B cell (primary cell): ENCODE measurements at places on chromosomes 7 and 10.

GRCh38 chr7:138001529-138002095 is at the start of gene CREB3L2:
Gene CREB3L2, minus strand, starts transcription at chr7:138002086. Its CDS starts 381 bp downstream, at chr7:138001705.
- DNase-seq = no peak

DNA sequence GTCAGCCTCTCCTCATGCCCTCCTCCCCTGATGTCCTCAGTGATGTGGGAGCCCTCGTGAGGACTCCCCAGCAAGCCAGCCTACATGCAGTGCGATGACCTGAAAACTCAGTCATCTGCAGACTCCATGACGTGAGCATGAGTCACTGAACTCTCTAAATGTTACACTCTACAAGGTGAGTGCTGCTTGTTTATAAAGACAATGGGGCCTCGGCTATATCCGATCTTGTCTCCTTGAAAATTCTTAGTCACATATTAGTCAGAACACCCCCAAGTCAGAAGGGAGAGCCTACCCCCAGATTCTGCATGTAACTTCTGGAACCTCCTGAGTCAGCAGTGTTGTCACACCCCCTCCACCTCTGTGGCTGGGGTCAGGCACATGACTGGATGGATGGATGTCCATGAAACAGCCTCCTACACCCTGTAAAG is 673.8 kb downstream of the INHBA start:
- DNase-seq = no peak

DNA sequence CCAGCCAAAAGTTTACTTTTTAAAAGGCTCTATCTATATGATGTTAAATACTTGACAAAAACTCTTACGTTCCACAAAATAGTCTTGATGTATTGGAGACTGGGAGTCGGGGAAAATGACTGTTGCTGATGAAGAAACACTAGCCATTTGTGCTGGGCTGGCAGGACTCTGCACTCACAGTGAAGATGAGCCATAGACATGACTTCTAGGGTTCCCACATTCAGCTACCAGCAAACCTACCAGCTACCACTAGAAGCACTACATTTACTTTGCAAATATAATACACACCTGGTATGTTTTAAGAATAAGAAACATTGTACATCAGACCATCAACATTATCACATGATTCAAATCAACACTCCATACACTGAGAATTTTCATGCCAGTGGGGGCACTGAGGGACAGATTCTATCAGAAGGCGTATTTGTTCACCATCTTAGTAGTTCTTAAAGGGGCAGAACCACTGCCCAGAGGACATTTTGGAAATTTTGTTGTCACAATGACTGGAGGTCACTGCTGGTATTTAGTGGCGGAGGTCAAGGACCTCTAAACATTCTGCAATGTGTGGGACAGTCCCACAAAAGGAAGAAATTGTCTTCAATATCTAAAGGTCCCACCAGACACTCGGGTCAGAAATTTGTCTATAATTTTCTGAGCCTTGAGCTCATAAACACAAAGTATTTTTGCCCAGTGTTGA is 52.3 kb downstream of the PARD3 start:
- DNase-seq = no peak

- peak; percentile 50 for DNase-seq
Measured at GRCh38 chr10:13351340-13351915, 3.3 kb upstream of the SEPHS1 start.

GRCh38 chr7:155787171-155787851 is 25.0 kb downstream of the SHH start:
- no peak for DNase-seq

DNA sequence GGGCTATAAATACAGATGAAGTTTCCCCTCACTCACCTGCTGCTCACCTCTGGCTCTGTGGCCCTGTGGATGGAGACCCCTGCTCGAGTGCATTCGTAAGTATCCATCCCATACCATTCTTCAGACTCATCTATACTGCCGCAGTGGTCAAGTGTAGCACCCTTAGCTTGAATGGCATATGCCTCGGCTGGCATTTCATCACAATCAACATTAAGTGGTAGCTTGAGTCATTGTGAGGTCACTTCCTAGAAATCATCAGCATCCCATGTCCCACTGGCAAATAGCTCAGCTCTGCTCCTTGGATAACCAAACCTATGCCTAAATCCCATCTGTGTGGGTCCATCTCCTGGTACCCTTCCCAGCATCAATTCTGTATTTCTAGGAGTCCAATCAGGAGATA is 38.2 kb downstream of the MDH2 start:
- no peak for DNase-seq

GRCh38 chr7:17275749-17276671 is 22.4 kb upstream of the AHR start:
- DNase-seq = no peak

DNA sequence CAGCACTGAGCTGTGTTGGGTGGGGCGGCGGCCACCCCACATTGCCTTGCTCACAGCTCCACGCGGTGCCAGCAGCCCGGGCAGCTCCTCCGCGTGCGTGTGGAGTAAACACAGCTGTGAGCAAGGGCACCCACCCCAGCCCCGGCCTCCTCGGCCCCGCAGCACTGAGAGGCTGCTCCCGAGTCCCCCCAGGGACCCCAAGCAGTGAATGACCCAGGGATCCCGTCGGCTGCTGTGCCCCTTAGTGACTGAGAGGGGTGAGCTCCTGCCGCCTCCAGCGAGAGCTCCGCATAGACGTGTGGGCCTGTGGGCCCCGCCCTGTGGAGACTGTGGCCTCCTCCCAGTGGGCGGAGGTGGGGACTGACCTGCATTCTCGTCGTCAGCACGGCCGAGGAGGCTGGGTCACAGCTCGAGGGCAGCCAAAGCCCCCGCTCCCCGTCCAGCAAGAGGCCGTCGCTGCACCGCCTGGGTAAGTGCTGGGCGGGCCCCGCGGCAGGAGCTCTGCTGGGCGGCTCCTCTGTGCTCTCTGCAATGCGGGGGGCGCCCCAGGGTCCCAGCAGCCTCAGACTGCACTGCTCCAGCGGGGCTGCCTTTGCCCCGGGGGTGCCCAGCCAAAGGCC is 29.9 kb upstream of the UTF1 start:
- no peak for DNase-seq

GRCh38 chr10:72081210-72081609 is 7.1 kb downstream of the SPOCK2 start:
- DNase-seq = no peak

- DNase-seq = peak; percentile 22
Measured at GRCh38 chr10:1715821-1716220, 21.5 kb downstream of the ADARB2 start.

DNA sequence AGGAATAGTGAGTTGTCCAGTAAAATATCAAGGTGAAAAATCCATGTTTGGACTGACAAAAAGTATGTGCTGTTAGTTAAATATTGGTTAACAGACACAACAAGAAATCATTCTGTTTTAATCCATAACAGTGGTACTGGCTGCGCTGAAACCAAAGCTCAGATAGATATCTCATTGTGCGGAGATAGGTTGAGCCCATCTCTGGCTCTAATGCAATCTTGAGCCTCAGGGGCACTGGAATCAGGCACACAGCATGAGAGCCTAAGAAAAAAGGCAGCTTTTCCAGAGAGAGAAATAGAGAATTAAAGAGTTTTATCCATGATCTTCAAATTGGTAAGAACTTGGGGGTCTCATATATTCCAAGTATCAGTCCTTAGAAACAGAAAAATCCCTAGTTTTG is 373.7 kb downstream of the HPSE2 start:
- DNase-seq = no peak

DNA sequence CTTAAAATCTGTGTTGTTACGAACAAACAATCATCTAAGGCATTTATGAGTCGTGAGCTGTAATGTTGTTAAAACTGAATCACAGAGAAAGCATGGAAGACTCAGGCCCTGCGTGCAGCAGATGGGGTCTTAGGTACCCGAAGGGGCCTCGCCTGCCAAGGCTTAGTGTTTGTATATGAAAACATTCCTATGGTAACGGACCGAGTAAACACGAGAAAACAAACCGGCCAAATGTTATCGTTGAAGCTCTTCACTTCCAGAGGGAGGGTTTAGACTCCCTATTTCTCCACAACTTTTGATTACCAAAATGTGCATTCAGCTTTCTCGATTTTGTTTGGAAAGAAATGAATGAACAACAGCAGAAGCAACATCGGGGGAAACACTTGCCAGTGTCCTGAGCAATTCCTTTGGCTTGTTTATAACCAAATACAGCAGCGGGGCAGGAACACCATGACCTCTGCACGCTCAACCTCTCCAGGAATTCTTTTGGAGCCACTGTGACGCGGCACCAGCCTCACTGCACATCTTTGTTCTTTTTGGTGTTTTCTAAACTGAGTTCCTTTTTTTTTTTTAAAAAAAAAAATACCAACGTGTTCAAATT is 121.6 kb upstream of the KLF6 start:
- no peak for DNase-seq

GRCh38 chr7:151366880-151367222 is 25.2 kb downstream of the NUB1 start:
- no peak for DNase-seq

GRCh38 chr10:27998954-27999275 is at the start of gene ODAD2:
Gene ODAD2, minus strand, starts transcription at chr10:27999079. Its CDS starts 3,937 bp downstream, at chr10:27995142.
- DNase-seq = no peak

DNA sequence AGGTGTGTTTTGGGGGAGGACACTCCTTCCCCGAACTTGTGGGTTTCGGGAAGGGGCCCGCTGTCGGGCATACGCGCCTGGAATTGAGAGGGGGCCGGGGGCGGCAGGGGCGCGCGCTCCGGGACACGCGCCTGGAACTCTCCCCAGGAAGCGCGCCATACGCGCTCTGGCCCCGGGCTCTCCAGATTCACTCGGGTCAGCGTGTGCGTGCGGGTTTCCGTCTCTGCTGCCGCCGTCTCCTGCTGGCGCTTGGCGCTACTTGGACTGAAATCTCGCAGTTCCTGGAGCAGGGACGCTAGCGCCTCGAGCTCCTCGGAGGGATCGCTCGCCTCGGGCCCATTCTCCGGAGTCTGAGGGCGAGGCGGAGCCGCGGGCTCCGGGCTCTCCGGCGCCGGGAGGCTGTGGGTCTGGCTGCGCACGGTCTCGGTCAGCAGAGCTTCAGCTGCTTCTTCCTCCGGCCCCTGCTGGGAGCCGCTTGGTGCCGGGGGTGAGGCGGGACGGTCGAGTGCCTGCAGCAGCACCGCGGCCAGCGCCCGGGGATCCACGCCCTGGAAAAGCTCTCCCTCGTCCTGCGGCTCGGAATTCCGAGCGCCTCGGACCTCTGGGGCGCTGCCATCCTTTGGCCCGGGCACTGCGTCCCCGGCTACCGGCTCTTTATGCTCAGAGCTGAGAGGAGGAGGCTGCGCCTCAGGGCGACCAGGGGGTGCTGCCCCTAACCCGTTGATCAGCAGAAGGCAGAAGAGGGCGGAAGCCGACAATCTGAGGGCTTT is 1.1 kb downstream of the VGF start:
- DNase-seq = peak; percentile 53

- no peak for DNase-seq
Measured at GRCh38 chr7:90839316-90839715, 243.2 kb downstream of the CDK14 start.

GRCh38 chr10:59087486-59087885 is 89.0 kb upstream of the PHYHIPL start:
- no peak for DNase-seq

- DNase-seq = no peak
Measured at GRCh38 chr10:113743594-113743993, 7.9 kb upstream of the PLEKHS1 start.

DNA sequence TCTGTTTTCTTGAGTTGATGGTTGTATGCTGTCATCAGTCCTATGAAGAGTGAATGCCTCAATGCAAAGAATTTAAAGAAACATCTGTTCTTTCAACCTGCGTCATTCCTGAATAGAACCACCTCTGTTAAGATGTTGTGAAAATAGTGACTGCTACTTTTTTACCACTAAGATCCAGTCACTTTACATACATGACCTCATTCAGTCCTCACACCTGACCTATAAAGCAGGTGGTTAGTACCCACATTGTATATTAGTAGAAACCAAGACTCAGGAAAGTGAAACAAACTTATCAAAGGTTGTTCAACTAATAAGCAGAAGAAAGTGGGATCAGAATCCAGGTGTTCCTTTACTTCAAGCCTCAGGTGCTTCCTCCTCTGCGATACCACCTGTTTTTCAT is 64.8 kb downstream of the ITGB8 start:
- no peak for DNase-seq

- no peak for DNase-seq
Measured at GRCh38 chr7:27121684-27122076, 8.9 kb downstream of the HOXA4 start.

GRCh38 chr10:49418328-49418727 is 22.4 kb upstream of the DRGX start:
- DNase-seq = no peak

DNA sequence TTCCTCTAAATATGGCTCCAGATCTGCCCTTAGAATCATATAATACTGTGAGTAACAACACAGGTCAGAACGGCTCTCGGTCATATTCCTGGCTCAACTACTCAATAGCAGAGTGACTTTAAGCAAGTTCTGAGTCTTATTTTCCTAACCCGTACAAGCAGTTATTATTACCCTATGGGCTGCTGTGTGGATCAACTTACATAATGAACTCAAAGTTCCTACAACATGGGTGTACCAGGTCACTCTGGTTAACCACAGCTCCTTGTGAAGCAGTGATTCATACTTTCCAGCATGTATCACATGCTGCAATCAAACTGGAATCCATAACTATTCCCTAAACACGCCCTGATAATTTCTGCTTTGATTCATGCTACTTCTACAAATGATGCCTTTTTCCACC is 107.3 kb downstream of the LRRN3 start:
- DNase-seq = no peak

DNA sequence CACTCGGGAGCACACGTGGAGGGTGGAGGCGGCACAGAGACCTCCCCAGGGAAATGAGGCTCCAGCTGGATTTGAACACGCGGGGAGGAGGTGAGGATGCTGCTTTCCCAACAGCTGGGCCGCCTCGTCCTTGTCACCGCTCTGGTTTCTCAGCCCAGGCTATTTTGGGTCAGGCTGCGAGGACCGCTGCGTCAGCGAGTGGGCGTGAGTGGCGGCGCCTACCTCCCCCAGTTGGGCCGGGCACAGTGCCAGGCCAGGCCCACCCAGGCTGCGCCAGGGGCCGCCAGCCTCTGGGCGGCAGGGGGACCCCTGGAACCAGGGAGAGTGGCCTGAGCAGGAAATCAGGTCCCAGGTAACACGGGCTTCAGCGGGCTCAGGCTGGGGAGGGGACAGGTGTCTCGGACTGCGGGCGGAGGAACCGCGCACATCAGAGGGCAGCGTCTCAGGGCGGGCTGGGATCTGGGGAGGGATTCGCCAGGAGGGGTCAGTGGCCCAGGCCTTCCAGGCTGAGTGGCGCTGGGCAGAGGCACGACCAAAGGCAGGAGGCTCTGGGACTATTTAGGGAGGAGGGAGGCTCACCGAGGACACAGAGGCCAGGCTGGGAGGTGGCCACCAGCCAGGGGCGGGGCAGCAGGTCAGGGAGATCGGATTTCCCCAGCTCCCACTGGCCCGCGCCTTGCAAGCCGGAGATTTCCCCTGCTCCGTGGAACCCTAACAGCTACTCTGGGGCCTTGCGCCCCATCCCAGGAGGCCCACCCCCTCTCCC is 125.2 kb upstream of the RET start:
- no peak for DNase-seq
